ENCODE measurements at places on chromosomes 7 and 10.

GRCh38 chr7:145909991-145910513 is 206.5 kb upstream of the CNTNAP2 start:
- no peak for DNase-seq

GRCh38 chr10:53487019-53487983 is 714.7 kb upstream of the MBL2 start:
- no peak for DNase-seq

DNA sequence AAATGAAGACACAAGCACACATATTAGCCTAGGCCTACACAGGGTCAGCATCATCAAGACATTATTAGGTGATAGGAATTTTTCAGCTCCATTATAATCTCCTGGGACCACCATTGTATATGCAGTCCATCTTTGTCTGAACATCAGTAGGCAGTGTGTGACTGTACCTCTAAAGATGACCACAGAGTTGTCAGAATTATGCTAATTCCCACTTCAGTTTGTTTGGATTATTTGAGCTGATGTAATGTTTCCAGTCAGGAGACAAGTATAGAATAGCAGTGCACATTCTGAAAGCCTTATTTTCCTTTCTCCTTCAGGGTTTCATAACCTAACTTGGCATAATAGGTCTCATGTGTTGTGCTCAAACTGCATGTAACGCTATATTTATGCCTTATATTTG is 306.4 kb downstream of the NXPH1 start:
- DNase-seq: no peak

DNA sequence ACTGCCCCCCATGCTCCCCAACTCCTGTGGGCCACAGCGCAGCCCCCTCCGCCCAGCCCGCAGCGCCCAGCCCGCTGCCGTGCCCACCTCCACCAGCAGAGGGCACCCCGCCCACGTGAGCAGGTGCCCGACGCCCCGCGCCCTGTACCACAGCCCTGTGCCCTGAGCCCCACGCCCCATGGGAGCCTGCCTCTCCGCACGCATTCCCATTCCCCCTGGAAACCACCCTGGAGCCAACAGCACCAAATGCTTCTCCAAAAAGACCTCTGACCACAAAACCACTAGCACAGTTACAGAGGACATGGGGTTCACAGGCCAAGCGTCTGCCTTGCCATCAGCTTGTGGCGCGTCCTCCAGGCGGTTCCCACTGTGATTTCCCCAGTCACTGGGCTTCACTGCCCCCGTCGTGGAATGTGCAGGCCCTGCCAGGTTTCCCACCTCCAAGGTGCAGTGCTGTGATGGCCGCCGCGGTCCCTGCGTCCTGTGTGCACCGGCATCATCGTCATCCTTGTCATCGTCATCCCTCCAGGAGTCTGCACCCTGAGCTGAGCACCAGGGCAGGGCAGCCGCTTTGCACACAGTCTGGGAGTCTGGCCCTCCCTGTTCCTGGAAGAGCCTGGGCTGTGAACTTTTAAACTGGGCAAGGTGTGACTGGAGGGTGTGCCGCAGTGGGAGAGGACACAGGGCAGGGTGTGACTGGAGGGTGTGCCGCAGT is 61.7 kb downstream of the PWWP2B start:
- no peak for DNase-seq

- no peak for DNase-seq
These were observed 23.4 kb downstream of the RPP38 start for GRCh38 chr10:15120523-15120922.

DNA sequence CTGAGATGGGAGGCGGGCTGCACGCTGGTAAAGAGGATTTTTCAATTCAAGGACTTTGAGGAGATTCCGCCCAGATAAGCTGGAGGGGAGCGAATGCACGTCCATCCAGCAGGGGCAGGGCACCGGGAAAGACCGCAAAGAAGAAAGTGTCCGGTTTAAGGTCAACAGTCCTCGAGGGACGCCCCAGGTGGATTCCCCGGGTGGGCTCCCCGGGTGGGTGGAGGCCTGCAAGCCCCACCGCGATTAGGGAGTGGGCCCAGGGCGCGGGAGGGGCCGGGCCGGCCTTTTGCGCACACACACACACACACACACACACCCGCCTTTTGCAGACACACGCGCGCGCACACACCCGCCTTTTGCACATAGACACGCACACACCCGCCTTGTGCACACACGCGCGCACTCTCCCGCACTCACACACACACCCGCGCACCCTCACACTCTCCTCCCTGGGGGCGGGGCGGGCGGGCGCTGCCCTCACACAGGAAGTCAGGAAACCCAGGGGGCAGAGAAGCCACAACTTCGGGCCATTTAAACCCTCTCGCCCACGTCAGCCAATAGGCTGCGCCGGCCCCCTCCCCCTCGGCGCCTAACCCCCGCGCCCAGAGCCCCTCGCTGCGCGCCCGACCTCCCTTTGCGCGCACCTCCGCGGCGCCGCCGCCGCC is 615 bp downstream of the ARHGAP12 start:
- peak; percentile 88 for DNase-seq

GRCh38 chr7:22944022-22944421 is 69.9 kb downstream of the HYCC1 start:
- DNase-seq: peak; percentile 61

- peak; percentile 49 for DNase-seq
These were observed 27.8 kb upstream of the NUB1 start for GRCh38 chr7:151313857-151314256.

- no peak for DNase-seq
These were observed 63.8 kb downstream of the PALS2 start for GRCh38 chr7:24637021-24637420.

DNA sequence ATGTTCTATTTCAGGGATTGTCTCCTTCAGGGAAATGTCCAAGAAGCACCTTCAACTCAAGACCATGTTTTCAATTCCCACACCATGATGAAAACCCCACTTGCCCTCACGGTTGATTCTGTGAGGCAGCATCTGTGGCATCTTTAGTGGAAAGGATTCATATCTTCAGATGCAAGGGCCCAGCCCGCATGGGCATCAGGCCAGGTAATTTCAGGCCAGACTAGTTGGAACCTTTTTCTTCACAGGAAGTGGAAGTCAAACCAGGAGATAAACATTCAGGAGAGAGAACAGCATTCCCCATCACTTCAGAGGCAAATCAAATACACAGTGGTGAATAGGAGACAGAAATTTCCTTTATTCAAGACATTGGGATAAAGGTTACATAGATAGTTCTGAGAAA is 88.8 kb downstream of the JCAD start:
- DNase-seq: no peak

GRCh38 chr7:157297185-157297584 is 39.6 kb upstream of the DNAJB6 start:
- no peak for DNase-seq

- DNase-seq: no peak
These were observed 54.7 kb downstream of the LRRC72 start for GRCh38 chr7:16581286-16581685.

DNA sequence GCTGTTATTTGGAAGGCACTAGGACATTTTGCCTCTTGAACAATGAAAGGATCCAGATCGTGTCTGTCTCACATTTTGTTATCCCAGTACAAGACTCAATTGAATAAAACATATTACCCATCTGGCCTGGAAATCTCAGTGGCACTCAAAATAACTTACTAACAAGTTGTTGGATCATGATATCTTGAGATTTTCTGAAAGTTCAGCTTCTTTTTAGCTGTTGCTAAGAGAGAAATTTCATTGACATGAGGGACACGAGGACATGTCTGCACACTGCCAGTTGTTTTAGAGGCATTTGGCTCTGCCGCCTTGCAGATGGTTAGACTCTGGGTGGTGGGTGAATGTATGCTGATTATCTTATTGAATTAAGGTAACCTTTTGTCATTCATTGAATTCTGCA is 41.0 kb downstream of the KAT6B start:
- no peak for DNase-seq

- DNase-seq: peak; percentile 81
These were observed 58.3 kb upstream of the NEBL start for GRCh38 chr10:20955355-20955893.

- peak; percentile 73 for DNase-seq
These were observed 201.0 kb upstream of the IMMP2L start for GRCh38 chr7:111763221-111763801.

DNA sequence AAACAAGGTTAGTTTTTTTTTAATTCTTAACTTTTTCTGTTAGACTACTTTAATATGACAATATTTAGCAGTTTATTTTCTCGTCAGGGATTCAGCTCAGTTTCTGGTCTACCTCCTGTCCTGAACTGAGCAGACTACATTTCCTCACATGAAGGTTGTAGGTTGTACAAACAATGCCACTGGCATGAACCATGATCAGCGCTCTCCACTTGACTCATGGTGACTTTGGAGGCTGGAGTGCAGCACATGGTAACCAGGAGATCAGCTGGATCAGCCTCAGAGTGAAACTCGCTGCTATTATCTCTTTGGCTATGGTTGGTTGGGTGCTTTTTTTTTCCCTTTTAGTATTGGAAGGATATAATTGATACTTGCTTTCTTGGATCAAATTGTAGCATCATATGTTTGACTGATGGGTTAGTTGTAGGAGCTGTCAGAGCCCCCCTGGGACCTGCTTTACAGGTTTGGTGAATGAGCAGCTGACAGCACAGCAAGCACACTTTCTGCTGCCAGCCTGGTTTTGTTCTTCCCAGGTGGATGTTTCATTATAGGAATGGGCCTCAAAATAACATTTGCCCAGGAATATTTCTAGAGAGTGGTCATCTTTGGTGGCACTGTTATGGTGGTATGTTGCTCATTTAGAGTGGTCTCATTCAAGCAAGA is 556.4 kb downstream of the AUTS2 start:
- no peak for DNase-seq

DNA sequence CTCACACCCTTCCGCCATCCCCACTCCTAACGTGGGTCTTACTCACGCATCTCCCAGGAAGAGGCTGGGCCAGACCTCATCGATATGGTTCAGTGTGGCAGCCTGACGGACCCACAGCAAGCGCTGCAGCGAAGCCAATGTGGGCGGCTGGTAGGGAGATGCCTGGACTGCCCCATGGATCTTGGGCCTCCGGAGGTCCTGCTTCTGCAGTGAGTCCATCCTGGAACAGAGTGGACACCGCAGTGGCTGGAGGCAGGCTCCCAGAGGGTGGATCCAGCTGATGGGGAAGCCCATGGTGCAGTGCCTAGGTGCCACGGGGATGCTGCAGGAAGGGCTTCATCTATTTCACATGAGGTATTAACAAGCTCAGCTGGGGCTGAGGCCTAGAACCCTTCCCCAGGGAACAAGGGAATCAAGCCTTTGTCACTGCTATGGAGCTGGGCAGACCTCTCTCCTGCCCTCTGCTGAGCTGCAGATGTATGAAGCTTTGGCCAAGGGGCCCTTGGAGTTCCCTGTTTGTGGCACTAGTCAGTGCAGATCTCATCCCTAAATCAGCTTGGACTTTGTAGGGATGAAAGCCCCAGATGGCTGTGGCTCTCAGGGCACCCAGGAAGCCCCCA is 13.7 kb upstream of the SAMD8 start:
- no peak for DNase-seq

- DNase-seq: no peak
These were observed 25.0 kb downstream of the MAPK8 start for GRCh38 chr10:48331436-48331835.

GRCh38 chr10:11131112-11131639 is 113.5 kb downstream of the CELF2 start:
- no peak for DNase-seq

DNA sequence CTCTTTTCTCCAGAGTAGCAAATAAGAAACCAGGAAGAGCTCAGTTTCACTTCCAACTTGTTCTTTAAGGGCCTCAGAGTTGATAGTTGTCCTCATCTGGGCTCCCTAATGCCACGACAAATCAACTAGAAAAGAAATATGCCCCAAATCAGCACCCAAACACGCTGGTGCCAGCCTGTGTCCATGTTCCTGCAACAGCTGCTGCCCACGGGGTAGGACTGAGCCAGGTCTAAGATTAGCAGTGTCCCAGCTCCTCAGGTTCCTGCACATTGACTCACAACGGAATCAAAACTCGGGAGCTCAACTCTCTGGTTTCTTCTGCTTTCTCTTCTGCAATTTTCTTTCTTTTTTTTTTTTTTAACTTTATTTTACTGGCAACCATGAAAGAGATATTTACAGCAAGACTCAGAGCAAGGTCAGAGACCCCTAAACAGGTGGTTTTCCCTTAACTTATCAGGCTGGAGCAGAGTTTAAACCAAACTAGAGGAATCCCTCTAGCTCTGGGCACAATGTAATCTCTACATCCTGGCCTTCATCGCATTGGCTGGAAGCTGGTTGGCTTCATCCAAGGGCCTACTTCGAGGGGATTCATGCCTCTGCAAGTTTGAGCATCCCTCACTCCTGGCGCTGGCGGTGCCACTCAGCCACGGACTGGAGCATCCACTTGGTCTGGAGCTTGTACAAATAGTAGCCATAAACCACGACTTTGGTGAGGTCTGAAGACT is 126.1 kb downstream of the PFKFB3 start:
- DNase-seq: no peak

DNA sequence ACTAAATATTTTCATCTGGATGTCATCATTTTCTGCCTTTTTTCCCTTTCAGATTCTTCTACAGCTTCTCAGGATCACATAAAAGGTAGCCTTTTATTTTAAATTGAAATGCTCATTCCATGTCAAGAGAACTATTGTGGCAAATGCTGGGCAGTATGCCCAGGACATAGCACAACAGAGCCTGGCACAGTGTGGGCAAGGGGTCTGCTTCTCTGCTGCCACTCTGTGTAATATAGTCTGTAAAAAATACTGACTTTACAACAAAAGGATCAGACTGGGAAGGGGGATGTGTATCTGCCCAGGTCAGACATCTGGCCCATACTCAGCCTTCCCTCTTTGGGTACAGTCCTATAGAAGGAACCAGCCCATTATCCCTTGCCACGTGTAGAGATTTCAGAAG is 62.7 kb downstream of the CUZD1 start:
- DNase-seq: no peak

GRCh38 chr7:142134909-142135308 is 23.4 kb downstream of the MGAM2 start:
- no peak for DNase-seq

- DNase-seq: no peak
These were observed 36.8 kb downstream of the ST7 start for GRCh38 chr7:116990056-116990455.

Measured in islet precursor cell (in vitro differentiated cells).